ENCODE measurements at places on chromosomes 11 and 22. TPM values are rescaled to one million over a fixed set of nuclear protein-coding genes. Genes with fewer than 3 reads are reported as not detected.

The RIN1 gene
- total RNA-seq = 1.5 TPM

The ACRV1 gene
- total RNA-seq = not detected

The CNIH2 gene
- total RNA-seq = 2.7 TPM

The TIMM10 gene
- total RNA-seq = 151 TPM

DNA sequence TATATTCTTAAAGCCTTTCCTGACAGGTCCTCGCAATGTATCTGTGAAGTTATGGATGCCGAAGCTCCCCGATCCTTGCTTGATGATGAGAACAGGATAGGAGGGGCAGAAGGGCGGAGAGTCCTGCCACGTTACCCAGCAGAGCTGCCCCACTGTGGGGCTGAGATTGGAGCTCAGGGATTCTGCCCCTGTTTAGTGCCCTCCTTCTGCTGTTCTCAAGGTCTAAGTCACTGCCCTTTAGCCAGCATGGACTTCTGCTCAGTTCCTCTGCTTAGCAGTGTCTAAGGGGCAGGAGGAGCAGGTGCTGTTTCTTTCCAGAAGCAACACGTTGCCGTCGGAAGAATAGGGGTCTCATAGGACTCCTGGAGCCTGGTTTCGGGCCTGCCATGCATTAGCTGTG, 164.2 kb upstream of the B3GAT1 start:
- no peak overlapping the region for H3K27ac ChIP-seq
- DNase-seq = no peak
- H3K4me3 ChIP-seq = no peak overlapping the region

GRCh38 chr22:24736526-24737053, 37.9 kb downstream of the PIWIL3 start:
- H3K36me3 ChIP-seq = no peaks in the 10 kb centered on the region
- H3K27ac ChIP-seq = no peak overlapping the region
- no peak for DNase-seq

DNA sequence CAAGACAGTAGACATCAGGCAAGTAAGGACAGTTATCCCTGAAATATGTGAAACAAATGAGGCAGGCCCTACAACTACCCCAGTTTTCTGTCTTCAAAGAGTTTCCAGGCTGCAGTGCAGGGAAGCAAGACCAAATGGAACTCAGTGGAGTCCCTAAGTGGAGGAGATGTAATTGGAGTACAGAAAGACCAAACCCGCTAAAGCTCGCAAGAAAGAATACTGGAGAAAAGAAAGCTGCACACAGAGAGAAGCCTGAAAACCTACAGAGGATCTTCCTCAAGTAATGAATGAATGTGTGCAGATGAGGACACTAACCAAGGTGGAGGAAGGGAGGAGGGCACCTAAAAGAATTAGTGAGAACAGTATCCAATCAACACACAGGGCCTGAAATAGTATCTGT, 1.3 kb upstream of the OR56A3 start:
- no peaks in the 10 kb centered on the region for H3K27me3 ChIP-seq
- H3K4me1 ChIP-seq = no peaks in the 10 kb centered on the region
- H3K4me3 ChIP-seq = no peak overlapping the region
- DNase-seq = no peak

DNA sequence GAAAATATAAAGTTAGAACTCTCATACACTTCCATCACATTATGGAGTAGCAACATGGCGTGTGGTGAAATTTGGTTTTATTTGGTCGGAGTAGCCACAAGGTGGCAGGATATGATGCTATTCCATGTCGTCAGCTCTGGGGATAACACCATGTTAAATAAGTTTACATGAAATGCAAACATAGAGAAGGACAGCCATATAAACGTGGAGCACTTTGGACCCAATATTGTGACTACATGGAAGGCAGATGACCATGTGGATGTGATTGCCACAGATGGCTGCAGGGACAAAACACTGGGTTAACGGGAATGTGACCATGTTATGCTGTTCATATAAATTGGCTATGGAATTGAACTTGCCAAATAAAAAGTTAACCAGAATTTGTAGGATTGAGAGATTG, 21.0 kb downstream of the OR5M11 start:
- H3K4me1 ChIP-seq = no peaks in the 10 kb centered on the region
- H3K27me3 ChIP-seq = no peaks in the 10 kb centered on the region
- no peaks in the 10 kb centered on the region for H3K36me3 ChIP-seq
- H3K4me3 ChIP-seq = no peak overlapping the region
- no peak for DNase-seq

DNA sequence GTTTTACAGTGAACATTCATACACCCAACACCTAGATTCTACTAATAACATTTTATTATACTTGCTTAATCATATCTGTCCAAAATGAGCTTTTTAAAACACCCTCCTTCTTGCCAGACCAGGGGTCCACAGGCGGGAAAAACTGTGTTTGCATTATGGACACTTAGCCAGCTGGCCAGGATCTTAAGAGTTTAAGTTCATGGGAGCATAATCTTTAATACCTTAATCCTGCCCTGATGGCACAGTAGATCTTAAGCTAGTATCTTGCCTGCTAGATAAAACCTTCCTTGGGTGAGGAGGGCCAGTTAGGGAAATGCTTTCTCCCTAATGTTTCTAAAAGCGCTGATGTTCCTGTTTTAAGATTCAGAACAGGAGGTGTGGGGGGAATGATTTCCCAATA, 13.1 kb upstream of the CCDC134 start:
- no peak overlapping the region for H3K27ac ChIP-seq
- H3K4me1 ChIP-seq = peaks cover 37% of the 10 kb centered on the region
- no peaks in the 10 kb centered on the region for H3K27me3 ChIP-seq
- DNase-seq = no peak
- H3K4me3 ChIP-seq = no peak overlapping the region

DNA sequence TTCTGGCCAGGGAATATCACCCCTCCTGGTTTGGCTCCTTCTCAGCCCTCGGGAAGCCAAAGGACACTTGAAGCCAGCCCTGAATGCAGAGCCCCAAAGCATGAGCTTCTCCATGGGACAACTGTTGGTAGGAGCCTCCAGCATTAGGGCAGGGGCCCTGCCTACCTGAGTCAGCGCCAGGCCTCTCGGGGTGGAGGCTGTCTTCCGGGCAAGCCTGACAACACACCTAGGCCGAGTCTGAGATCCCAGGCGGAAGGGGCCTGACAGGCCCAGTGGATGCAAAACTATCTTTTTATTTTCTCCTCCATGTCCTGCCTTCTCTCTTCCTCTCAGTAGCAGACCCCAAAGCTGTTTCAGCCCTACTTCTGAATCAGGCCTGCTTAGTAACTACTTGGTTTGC, 27.6 kb downstream of the RCOR2 start:
- H3K36me3 ChIP-seq = no peaks in the 10 kb centered on the region
- peak overlapping the region; percentile 85 for H3K27ac ChIP-seq
- peaks cover 64% of the 10 kb centered on the region for H3K4me1 ChIP-seq
- no peak for DNase-seq
- peak overlapping the region; percentile 77 for H3K4me3 ChIP-seq

DNA sequence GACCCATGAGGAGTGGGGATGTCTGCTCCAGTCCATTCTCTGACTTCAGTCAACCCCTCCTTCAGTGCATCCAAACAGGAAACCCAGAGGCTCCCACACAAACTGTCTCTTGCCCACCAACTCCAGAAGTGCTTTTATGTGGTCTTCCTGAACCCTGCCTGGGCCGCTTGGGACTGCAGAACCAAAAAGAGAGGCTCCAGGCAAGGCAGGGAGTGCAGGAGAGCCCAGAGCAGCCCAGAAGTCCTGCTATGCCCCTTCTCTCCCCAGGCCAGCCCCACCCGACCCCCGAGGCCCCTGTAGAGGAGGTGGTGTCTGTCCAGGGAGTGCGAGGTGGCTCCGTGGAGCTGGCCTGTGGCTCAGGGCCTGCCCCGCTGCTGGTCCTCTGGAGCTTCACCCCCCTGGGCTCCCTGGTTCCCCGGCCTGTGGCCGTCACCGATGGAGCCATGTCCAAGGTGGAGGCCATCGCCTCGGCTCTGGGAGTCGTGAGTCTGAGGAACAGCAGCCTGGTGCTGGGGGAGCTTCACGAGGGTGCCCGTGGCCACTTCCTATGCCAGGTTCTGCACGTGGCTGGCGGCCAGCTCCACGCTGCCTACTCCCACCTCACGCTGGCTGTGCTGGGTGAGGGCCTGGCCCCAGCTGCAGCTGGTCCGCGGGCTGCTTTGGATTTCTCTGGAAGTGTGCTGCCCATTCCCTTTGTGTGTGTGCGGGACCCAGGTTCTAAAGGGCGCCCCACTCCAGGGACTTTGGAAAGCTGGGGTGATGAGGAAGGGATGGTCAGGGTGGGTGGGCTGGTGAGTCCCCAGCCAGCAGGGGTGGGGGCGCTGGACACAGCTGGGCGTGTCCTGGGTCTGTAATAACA, 1.8 kb downstream of the VSIG10L2 start:
- no peaks in the 10 kb centered on the region for H3K27me3 ChIP-seq
- no peak overlapping the region for H3K27ac ChIP-seq
- DNase-seq = no peak
- H3K4me1 ChIP-seq = no peaks in the 10 kb centered on the region
- H3K36me3 ChIP-seq = no peaks in the 10 kb centered on the region

GRCh38 chr22:18091916-18092526, 14.2 kb downstream of the PEX26 start:
- H3K27me3 ChIP-seq = no peaks in the 10 kb centered on the region
- H3K4me1 ChIP-seq = no peaks in the 10 kb centered on the region
- H3K36me3 ChIP-seq = peaks cover 18% of the 10 kb centered on the region
- peak overlapping the region; percentile 69 for H3K27ac ChIP-seq
- H3K4me3 ChIP-seq = peak overlapping the region; percentile 39

- no peak overlapping the region for H3K4me3 ChIP-seq
- no peak overlapping the region for H3K27ac ChIP-seq
- H3K36me3 ChIP-seq = peaks cover 25% of the 10 kb centered on the region
Measured at GRCh38 chr11:71495286-71496230, 31.5 kb upstream of the KRTAP5-7 start.

All from CD8-positive, alpha-beta memory T cell (primary cell).